ENCODE measurements at places on chromosomes 12 and 14.

DNA sequence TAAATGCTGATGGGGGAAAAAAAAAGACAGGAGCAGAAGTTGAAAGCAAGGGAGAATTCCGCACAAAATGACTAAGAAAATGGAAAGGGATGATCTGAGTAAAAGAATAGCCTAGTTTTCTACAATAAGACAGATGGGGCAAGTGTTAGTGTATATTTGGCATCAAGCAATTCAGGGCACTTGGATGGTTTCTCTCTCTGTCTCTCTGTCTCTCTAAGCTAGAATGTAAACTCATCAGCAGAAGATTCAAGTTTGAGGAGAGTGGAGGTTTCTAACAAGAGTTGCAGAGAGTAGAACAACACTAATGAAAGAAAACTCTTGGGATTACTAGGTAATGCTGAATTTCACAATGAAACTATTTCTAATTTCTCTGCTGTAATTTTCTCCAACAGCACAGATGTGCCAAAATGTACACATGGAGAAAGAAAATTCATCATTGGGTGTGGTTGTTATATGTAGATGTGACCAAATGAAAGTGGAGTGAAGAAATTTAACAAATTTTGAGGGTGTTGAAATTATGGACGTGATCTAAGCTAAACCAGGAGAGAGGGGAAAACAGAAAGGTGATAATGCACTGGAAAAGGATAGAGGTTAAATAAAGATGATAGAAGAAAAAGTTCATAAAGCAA is 237.1 kb downstream of the ACSS3 start:
- no peak for DNase-seq

- no peak for DNase-seq
Measured at GRCh38 chr12:3032770-3033538, 44.2 kb upstream of the TSPAN9 start.

GRCh38 chr14:77475432-77476115 is 17.7 kb downstream of the AHSA1 start:
- DNase-seq = no peak

GRCh38 chr12:17030338-17030737 is 424.4 kb upstream of the LMO3 start:
- DNase-seq = no peak

DNA sequence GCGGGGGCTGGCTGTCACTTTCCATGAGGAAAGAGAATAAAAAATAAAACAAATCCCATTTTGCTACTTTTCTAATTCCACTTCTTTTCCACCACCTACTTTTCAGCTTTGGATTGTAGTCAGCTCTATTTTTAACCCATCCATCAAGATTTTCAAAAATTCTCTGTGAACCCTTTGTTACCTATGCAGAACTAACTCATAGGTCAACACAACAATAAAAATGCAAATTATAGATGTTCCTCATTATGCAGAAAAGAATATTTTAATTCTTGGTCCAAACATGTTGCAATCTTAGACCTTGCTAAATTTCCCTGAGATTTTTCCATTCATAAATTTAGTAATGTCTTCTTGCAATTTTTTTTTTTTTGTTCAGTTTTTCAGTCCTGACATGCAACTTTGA is 454.5 kb downstream of the ADAMTS20 start:
- no peak for DNase-seq

- DNase-seq = no peak
Measured at GRCh38 chr12:83005534-83006197, 319.0 kb downstream of the TMTC2 start.

Measured in stimulated activated CD4-positive, alpha-beta T cell treated with anti-CD3 and anti-CD28 coated beads, Interleukin-12 subunit alpha, Interleukin-12 subunit beta, amount 100 ng/mL, for 4 hours (primary cell).